Left ventricle myocardium inferior (tissue), 1 donor: ENCODE measurements at places on chromosomes 4 and X. TPM values are rescaled to one million over a fixed set of nuclear protein-coding genes. Genes with fewer than 3 reads are reported as not detected.

The FHIP1A gene
- 21.4 TPM for total RNA-seq

The TRIM75 gene
- not detected for total RNA-seq

The WDFY3 gene
- total RNA-seq, result 48.7 TPM

The FGFBP2 gene
- total RNA-seq, result 1.2 TPM

The SSX2 gene
- total RNA-seq, result not detected

The AMER1 gene
- 5.6 TPM for total RNA-seq

The SCML2 gene
- total RNA-seq, result 1.1 TPM

The GLRA3 gene
- not detected for total RNA-seq

The REELD1 gene
- not detected for total RNA-seq
